ENCODE measurements at places on chromosomes 1 and 21.

DNA sequence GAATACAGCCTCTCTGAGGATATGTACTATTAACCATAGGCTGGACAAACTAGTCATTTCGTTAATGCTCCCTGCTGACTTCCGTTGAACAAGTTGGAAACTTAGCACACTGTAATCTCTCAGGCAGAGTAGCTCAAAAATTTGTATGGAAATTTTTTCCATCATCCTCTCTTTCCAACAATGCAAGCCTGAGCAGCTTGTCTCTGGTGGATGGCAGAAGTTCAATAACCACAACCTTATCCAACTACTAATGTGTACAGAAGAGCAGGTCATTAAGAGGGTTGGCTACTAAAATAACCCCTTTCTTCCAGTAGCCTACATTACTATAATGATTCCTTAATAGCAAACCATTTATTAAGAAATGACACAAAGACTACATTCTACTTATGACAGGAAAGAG lies 262.3 kb downstream of the NFIA start:
- DNase-seq: no peak

DNA sequence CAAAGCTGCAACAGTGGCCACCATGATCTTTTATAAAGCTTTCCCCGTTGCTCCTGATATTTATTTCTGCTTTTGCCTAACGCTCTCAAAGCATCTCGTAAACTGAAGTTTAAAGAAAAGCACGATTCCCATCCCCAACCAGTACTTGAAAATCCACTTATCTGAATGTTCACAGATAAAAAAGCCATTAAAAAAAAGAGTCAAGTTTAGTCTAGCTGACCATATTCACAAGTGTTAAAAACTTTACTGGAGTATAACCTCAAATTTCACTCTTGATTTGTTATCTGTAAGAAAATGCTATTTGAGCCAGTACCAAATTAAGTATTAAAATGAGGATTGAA lies 34.6 kb upstream of the SLC45A3 start:
- DNase-seq: no peak

- no peak for DNase-seq
Measured at GRCh38 chr1:29237852-29238619, 1.7 kb downstream of the PTPRU start.

- no peak for DNase-seq
Measured at GRCh38 chr1:108121358-108122143, 78.6 kb downstream of the SLC25A24 start.

DNA sequence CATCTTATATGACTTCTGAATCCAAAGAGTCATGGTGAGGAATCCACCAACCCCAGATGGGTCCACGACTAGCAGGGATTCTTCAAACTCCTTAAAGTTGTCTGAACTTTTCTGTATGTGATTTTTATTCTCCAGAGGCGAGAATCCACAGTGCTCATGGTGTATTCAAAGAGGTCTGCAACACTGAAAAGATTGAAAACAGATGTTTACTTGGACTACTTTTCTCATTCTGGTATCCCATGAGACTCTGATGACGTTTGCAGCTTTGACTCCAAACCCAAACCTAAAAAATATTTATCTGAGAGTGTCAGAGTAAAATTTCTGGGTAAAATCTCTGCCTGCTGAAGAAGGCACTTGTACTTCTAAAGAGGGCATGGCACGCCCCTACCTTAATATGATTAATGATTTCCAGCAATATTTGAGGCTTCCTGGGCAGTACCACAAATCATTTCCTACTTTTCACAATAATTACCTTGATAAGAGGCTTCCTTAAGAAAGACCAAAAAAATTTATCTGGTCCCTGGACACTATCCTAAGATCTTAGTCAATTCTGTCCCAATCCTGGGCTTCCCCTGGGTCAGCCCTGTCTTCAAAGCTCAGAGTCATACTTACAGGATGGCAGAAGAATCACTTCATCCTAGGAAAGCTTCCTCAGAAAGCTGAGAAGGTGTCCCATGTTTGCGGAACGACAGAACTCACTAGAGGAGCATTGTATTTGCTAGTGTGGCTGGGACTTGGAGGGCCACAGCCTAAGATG lies 76.5 kb upstream of the MAP10 start:
- DNase-seq: no peak

GRCh38 chr1:170692866-170693575 lies 29.1 kb downstream of the PRRX1 start:
- DNase-seq: no peak

DNA sequence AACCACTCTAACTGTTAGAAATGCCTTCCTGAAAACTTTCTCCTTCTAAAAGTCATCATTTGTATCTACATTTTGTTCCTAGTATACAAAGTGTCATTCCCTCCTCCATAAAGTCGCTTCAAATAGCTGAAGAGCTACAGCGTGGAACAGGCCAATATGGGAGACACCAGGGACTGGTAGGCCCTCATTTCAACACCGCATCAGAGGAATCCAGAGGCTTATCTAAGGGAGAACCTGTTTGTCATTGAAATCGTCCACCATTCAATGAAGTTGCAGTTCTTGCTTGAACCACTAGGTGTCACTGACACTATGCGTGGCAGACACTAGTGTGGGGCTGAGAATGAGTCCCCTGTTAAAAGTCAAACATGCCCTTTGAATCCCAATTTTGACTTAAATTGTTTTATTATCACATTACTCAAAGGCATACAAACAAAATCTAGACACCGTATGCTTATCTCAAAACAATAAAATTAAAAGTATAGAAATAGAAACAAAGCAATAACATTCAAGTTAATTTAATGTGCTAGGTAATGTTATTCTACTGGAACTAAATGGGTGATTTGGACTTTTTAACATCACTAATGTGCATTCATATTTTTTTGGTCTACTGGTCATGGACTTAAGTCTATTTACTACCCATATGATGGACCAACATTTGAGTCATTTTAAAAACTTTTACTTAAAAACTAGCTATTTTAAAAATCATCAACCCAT lies 182.3 kb downstream of the FCRL5 start:
- DNase-seq: peak; percentile 63

- no peak for DNase-seq
Measured at GRCh38 chr1:225963735-225964530, 22.9 kb upstream of the LEFTY2 start.

- peak; percentile 9 for DNase-seq
Measured at GRCh38 chr1:198726455-198726854, 87.6 kb downstream of the PTPRC start.

- no peak for DNase-seq
Measured at GRCh38 chr1:194848846-194849245, 1662.4 kb upstream of the B3GALT2 start.

GRCh38 chr1:29645586-29645985 lies 409.3 kb downstream of the PTPRU start:
- DNase-seq: no peak

DNA sequence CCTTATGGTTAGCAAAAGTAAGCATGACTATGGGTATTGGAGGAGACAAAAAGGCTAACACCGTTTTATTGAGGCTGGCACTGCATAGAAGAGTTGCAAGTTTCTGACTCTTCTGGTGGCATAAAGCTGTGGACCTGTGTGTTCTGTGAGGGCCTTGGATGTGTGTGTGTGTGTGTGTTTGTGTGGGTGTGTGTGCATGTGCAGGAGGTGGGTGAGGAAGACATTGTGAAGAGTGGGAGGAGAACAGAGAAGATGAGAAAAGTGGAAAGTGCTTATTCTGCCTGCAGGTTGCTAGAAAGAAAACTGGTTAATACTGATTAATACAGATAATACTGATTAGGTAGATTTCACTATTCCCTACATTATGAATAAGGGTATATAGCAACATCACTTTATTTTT lies 12.6 kb downstream of the SLC22A15 start:
- no peak for DNase-seq

GRCh38 chr1:80218112-80218511 lies 1211.6 kb upstream of the ADGRL4 start:
- peak; percentile 30 for DNase-seq

GRCh38 chr21:28852706-28853105 lies 140.0 kb downstream of the LTN1 start:
- DNase-seq: no peak

- DNase-seq: peak; percentile 14
Measured at GRCh38 chr1:231091831-231092301, 51.8 kb upstream of the FAM89A start.

Measured in activated CD4-positive, alpha-beta T cell treated with anti-CD3 and anti-CD28 coated beads, Interleukin-10, Interleukin-2, amounts not matched to agents 100 ng/mL and 50 ng/mL, durations not matched to agents 16 hours and 8 hours (primary cell).